SW 1271 (cell line): ENCODE measurements at places on chromosomes 12 and 14.

GRCh38 chr12:14950982-14951746 lies 10.2 kb downstream of the ARHGDIB start:
- DNase-seq: peak; percentile 19

GRCh38 chr12:120141336-120141735 lies 24.8 kb upstream of the RAB35 start:
- no peak for DNase-seq

GRCh38 chr14:90797451-90797850 lies 18.8 kb downstream of the TTC7B start:
- no peak for DNase-seq

DNA sequence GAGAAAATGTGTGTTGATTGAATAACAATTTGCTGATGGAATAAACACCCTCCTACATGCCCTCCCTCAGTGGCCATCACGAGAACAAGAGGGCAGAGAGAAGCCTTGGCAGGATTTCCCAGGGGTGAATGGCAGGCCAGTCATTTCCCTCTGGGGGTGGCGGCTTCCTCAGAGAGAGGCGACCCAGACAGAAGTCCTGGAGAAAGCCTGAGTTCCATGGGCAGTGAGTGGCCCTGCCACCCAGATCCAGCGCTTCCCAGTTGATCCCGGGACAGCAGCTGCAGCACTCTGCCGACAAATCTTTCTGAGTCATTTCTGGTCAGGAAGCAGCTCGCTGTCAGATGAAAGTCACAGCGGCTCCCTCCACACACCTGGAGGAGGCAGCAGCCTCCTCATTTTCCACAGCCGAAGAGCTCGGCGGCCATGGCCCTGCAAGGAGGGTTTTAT lies 123.0 kb downstream of the SCARB1 start:
- DNase-seq: peak; percentile 29

DNA sequence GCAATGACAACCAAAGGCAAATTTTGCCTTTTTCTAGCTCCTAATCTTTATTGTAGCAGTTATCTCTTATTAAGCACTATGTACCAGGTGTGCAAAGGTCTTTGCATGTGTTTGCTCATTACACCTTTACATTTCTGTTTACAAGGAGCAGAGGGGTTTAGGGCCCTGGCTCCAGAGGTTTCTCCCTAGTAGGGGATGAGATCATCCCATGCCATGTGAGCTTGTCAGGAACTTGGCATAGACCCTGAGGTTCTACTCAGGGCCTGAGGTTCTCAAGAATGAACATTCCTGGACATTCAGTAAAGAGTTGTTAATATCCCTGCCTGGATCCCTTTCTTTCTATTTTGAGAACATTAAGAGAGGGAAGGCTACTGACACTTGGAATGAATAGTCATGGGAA lies 292.0 kb downstream of the RPAP3 start:
- no peak for DNase-seq

DNA sequence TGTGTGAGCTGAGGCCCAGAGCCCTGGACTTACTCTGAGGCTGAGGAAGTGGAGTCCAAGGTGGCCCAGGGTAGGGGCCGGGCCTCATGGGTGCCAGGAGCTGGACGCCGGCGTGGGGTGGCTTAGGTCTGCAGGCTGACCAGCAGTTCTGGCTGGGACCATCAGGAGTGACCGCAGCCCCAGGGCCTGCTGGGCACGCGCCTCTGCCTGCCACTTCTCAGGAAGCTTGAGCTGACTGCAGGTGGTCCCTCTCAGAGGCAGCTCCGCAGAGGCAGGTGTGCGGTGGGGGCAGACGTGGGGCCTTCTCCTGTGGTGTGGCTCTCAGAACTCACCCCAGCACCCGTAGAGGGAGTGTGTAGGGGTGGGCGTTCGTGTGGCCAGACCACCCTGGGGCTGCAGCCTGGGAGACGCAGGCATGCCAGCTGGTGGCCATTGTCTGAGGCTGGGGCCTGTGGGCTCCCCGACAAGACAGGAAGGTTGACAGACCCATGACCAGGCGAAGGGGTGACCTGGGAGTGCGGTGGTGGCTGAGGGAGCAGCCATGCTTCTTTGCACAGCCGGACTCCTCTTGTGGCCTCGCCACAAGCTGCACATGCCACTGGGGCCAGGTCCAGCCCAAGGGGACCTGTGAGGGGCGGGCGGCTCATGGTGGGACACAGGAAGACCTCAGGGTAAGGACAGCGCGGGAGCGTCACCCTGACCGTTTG lies 40.0 kb upstream of the TEX22 start:
- no peak for DNase-seq

GRCh38 chr12:50621399-50622300 lies 116.9 kb downstream of the DIP2B start:
- no peak for DNase-seq

DNA sequence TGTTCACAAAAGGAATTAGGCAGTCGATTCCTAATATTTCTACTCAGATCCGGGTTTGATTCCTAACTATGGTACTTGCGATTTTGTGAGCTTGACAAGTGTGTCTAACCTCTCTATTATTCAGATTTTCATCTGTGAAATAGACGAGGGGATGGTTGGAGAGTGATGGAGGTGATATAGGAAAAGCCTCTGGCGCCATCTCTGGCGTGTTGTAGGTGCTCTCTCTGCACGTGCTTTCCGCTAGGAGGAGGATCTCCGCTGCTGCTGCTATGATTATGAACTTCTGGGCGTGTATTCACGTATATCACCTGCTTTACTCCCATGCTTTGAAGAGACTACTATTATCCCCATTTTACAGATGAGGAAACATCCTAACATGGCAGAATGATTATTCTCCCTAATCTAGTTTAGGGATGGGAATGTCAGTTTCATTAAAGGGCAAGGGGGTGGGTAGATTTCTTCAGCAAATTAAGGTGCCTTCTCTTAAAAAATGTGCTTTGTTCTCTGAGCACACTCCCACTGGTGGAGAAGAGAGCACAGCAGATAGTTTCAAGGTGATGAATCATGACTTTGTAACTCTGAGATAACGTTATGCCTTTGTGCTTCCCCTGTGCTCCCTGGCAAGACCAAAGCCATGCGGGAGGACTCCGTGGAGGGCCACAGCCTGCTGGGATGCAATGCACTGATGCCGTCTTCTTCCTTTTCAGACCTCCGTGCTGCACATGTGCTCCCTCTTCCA lies 97.1 kb downstream of the PRIMA1 start:
- no peak for DNase-seq

- no peak for DNase-seq
These were observed 71.9 kb downstream of the TBX3 start for GRCh38 chr12:114612062-114612461.

DNA sequence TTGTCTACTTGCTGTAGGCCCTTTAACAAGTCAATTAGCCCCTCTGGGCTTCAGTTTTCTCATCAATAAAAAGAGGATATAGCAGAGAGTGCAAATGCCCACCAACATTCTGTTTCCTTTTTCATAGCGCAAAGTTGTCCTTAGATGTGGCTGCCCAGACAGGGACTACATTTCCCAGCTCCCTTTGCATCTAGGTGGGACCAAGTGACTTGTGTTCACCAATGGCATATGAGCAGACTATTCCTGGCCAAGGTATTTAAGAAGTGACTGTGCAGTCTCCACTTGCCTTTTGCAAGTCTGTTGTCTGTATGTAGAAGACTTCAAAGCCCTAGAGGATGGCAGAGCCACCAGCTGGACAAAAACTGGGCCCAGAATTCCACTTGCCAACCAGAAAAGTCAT lies 59.7 kb downstream of the DAO start:
- DNase-seq: peak; percentile 18

- DNase-seq: no peak
These were observed 96.3 kb downstream of the ESRRB start for GRCh38 chr14:76472199-76472723.

- peak; percentile 27 for DNase-seq
These were observed 1.1 kb upstream of the CYP46A1 start for GRCh38 chr14:99682809-99683618.
